ENCODE measurements at places on chromosomes 12 and 14. TPM values are rescaled to one million over a fixed set of nuclear protein-coding genes. Genes with fewer than 3 reads are reported as not detected.

Gene NINJ2
- polyA plus RNA-seq = not detected

Gene CMA1
- not detected for polyA plus RNA-seq

Gene MYBPC1
- polyA plus RNA-seq = not detected

Gene SELPLG
- polyA plus RNA-seq = 10.8 TPM

Gene TBC1D30
- 0.34 TPM for polyA plus RNA-seq

Gene MANSC4
- not detected for polyA plus RNA-seq

- no peak for DNase-seq
Measured at GRCh38 chr12:100584256-100584655, 10.8 kb downstream of the GAS2L3 start.

DNA sequence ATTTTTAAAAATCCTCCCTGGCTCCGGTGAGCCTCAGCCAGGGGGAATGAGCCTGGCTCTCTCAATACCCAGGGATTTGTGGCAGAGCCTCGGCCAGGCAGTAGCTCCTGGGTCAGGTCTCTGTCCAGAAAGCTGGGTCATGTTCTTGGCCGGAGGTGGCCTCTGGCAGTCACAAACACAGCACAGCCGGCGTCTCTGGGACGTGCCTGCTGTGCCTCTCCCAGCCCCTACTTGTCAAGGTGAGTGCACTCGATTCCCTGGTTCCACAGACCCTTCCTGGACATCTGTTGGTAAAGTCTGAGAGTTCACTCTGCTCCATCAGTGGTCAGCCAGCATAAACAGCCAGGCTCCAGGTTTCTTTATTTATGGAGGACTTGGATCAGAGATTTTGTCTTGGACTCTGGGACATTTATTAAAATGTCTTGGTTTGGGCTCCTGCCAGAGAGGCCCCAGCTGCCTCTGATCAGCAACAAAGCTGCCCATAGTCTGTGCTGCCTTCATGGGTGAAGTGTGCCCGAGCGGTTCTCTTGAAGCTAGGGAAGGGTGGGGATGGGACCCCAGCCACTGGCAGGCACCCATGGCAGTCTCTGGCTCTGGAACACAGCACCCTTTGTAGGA, 56.7 kb downstream of the DGLUCY start:
- peak; percentile 25 for DNase-seq

- peak; percentile 7 for DNase-seq
Measured at GRCh38 chr14:29354486-29354885, 573.2 kb downstream of the PRKD1 start.

DNA sequence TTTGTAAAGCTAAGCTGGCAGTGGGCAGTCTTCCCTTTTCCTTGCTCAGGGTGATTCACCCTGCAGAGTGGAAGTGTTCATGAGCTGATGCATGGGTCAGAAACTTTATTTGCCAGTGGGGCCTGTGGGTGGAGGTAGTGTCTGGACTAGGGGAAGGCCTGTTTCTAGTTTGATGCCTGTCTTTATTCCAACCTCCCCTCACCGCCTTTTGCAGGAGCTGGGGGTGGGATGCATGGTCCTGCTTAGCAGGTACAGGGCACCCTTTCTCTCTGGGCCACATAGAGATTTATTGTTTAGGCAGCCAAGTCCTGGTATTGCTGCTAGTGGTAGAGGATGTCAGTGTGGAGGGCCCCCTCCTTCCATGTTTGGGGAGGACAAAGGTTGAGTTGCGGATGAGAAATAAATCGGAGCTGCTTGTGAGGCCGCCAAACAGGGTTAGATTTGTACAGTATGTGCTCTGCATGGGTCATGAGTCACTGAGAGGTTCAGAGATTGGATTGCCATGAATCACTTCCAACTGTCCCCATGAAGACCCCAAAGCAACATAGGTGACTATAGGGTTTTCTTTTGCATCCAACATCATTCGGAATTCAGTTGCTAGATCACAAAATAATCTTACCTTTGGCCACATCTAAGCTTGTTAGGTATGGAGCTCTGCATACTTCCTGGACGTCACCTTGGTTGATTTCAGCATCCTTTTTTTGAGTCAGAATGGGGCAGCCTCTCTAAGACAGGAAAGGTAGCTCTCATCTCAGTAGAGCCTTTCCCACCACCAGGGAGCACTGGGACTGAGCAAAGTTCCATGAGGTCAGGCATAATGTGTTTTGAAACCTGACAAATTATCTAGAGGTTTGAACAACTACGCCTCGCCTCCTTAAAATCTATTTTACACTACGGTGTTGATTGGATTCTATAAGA, 8.8 kb downstream of the SMOC1 start:
- peak; percentile 71 for DNase-seq

DNA sequence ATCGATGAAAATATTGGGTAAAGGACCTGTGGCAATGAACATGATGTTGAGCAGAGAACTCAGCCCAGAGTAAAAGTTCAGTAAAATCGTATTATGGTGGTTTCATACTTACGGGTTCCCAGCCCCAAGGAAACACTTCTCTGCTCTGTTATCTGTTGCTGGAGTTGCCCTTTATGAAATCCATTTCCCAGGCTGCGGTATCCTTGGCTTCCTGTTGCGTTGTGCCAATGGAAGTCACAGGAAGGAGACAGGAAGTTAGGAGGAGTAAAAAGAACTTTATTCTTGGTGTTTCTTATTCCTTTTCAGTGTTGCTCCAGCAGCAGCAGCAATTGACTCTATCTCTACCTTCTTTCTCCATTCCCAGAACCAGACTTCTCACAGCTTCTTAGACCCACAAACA, 965.2 kb downstream of the VRK1 start:
- no peak for DNase-seq

All from IMR-90 (cell line).